ENCODE measurements at places on chromosomes 4 and X.

GRCh38 chr4:166198516-166199310 lies 325.7 kb downstream of the TLL1 start:
- DNase-seq = no peak

DNA sequence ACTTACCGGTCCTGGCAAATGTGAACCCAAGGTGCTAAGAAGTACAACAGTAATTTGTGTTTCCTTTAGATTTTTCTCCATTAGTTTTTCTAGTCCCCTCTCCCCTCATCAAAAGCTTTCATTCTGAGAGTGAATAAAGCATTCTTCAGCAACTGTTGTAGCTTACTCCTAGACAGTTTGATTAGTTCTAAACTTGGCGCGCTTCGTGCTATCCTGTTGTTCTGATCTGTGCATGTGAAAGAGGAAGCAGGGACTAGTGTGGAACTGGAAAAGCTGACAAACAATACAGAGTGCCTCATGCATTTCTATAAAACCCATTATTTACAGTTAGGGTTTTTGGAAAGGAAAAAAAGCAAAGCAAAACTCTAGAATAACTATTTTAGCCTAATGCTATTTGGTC lies 556.9 kb upstream of the SLIT2 start:
- DNase-seq = no peak

DNA sequence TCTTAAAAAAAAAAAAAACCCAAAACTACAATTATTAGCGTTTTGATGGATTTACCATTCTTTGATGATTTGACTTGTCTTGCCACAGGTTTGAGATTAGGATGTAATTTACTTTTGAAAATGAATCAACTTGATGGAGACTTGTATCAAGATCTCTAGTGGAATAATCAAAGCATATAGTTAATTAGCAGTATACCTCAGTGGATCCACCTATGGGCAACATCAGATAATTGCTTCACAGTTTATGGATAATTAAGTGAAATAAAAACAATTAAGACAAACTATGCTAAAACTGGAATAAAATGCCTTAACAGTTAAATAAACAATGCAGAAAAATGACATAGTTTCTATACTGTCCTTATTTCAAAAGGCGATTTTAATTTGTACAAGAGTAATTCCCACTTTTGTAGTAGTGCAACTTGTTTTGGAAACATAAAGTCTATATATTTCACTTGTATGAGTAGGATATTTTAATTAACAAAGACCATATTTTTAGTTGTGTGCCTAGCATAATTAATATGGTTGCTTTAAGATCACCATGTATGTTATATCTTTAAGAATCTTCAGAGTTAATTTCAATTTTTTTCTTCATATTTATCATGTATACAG lies 4.2 kb downstream of the CPEB2 start:
- DNase-seq = no peak

DNA sequence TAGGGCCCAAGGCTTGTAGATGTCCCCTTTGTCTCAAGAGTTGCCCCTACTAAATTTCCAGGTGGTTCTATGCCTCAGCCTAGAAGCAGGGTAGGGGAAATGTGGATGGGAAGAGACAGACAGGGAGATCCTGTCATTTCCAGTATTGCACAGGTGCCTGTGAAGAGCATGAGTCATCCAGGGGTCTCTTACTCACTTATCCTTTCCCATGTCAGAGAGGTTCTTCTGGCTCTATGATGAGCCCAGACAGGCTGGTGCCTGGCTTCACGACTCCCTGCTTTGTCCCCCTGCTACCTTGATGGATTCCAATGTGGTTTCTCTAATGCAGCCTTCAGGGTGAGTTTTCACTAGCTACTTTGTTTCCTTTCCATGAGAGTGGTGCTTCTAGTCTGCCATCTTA lies 35.2 kb upstream of the DDX60 start:
- no peak for DNase-seq

DNA sequence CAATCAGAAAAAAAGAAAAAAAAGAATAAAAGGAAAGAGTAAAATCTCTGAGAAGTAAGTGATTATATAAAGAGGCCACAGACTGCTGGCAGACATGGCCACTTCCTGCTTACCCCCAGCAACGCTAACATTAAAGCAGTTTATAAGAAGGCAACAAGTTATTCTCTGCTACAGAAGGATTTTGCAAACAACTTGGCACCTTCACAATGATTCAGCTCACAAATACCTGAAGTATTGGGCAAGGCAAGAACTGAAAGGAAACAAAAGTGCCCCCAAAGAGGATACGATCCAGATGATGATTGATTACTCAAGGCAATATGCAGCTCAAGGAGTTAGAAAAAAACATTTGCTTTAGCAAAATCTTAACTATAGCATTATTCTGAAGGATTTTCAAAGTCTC lies 718.8 kb downstream of the KLHL13 start:
- no peak for DNase-seq

DNA sequence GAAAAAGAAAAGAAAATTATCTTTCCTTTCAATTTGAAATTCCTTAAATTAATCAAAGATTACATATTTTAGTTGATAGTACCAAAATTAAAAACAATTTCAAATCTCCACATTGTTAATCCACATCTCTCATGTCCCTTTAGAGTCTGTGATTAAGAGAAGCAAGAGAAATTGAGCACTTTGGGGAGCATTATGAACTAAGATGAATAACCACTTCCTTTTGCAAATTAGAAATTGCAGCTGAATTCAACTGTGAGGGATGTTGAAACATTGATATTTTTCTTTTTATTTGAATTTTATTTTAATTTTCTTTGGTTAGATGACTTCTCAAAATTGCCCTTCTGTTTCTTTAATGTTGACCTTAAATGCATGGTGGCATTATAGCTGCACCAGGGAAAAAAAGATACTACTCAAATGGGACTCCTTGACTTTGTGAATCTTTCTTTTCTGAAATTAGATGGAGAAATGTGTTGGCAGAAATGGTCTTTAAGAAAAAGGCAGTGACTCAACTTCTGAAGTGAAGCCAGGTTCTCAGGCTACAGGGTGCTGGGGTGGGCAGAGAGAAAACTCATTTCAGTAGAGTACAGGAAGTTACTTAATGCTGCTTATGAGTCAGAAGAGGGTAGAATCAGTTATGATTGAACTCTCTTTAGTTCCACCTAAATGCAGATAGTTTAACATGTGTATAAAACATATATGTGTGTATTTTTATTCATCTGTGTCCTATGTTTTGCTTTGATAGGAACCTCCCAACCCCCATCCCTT lies 92.0 kb upstream of the TNIP3 start:
- DNase-seq = no peak

DNA sequence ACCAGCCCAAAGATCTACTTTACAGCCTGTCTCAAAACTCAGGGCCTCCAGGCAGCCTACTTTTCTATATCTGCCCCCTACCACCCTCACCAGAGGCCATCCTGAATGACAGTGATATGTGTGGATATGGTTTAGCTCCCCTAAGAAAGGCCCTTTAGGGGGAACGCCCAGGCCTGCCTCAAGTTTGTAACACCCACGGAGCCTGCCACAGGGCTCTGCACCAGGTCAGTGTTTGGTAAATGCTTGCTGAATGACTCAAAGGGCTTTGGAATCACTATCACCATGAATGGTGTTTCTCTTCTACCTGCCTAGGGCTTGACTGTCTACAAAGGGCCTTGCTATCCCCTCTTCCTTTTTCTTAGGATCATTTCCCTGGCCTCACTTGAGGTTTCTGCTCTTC lies 11.3 kb upstream of the LONRF3 start:
- no peak for DNase-seq

Data from DMS153 (cell line).